ENCODE measurements at places on chromosomes 2 and 18.

GRCh38 chr2:23791030-23791429 lies 135.9 kb downstream of the ATAD2B start:
- no peak for DNase-seq

DNA sequence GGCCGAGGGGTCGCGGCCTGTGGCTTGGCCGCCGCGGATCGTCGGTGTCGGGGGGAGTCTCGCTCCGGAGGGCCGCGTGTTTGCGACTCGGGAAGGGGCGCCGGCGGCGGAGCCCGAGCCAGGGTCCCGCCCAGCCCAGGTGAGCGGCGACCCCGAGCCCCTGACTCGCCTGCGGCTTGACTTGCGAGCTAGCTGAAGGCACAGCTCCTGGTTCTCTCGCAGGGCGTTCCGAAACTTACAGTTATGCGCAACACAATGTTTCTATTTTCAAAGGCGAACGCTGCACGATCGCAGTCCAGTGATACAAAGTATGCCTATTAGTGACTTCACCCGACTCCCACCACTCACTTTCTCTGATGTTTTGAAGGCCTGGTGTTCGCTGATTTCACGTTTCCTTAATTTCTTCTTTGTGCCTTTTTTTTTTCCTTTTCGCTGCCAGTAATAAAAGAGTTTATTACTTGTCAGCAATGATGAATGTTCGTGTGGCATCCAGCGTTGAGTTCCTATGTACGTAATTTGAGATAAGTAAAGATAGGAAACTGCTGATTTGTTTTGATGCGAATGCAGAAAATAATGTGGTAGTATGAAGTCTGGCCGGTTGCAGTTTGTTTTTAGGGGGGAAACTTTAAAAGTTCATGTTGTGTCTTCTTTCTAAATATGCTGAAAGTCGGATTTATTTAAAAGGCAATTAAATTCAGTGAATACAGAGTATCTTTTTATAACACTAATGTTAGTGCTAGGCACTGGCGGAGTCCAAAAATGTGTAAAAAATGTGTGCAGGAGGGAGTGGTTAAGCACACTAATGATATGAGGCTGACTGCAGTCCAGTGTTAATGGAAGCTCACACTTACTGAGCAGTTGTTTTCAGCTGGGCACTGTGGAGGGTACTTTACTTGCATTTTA lies 706 bp downstream of the UBXN2A start:
- no peak for DNase-seq

- DNase-seq: no peak
Measured at GRCh38 chr2:101820519-101820918, 123.0 kb downstream of the MAP4K4 start.

DNA sequence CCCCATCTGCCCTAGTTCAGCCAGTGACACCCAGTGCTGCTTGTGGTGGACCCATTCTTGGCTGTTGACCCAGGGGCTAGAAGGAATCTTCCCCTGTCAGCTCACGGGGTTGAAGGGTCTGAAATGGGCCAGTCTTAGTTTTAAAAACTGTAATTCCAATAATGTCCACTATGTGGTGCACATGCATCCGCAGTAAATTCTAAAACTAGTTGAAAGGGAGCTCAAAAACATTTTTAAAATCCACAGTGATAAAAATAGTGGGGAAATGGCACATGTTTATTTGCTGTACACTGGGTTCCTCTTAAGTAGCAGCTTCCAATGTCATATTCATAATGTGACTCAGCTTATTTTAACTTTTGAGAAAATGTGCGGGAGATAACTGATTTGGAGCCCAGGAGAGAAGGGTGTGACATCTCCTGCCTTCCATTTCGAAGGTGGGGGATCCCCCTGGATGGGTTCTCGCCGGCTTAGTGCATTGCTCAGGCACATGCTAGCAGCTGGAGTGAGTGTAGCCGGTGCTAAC lies 32.8 kb downstream of the GRHL1 start:
- DNase-seq: no peak

- DNase-seq: no peak
Measured at GRCh38 chr2:24643051-24643450, 150.1 kb downstream of the PTRHD1 start.

Measured in stimulated activated CD8-positive, alpha-beta memory T cell treated with anti-CD3 and anti-CD28 coated beads, Interleukin-4, amount 100 ng/mL, for 1 hour (primary cell).